ENCODE measurements at places on chromosomes 2 and 18.

GRCh38 chr2:130975729-130976128 lies 117.5 kb downstream of the FAM168B start:
- no peak for DNase-seq

DNA sequence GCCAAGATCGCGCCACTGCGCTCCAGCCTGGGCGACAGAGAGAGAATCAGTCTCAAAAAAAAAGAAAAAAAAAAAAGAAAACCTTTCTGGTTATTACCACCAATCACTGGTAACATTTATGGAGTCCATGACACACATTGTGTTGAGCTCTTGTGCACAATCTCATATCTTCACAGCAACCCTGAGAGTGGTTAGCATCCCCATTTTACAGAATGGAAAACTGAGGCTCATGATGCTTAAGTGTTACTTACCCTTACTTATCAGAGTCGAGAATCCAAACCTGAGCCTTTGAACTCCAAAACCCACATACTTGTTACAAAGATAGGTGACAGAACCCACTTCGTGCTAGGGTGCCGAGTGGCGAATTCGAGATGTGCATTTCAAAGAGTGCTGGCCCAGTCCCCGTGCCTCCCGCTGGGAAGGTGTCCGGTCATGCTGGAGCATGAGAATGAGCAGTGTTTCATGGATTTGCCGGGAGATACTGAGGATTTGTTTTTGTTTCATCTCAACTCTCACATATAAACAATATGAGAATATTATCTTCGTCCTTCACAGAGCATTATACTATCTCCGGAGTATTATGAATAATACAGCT lies 50.9 kb downstream of the CYP27C1 start:
- DNase-seq: no peak

GRCh38 chr2:219269362-219270054 lies 9.7 kb upstream of the DNAJB2 start:
- peak; percentile 69 for DNase-seq

- no peak for DNase-seq
Measured at GRCh38 chr2:190569994-190570755, 35.7 kb upstream of the NEMP2 start.

DNA sequence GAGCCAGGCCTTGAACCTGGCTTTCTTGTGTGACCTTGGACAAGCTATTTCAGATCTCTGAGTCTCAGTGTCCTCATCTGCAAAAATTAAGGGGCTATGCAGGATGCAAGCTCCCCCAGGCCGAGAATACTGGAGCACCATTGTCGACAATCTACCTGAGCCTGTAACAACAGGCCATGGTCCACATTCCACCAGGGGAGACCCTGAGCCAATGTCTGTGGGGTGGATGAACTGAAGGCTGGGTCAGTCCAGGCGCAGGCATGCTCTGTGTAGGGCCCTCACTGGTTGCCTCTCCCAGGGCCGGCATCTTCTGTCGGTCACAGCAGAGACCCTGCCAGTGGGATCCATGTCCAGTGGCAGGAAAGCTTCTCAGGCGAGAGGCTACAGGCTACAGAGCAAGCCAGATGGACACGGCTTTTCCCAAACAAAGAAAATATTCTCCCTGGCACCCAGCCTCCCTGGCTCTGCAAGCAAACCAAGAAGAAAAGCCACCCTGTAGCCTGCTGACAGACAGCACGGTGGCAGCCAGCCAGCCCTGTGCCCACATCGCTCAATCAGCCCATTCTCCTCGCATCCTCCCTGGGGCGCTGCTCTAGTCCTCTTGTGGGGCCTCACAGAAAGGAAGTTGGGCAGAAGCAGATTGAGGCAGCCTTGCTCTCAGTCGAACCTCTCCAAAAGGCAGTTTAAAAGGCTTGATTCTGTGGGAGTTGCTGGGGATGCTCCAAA lies 48.7 kb upstream of the FZD7 start:
- DNase-seq: peak; percentile 80

- no peak for DNase-seq
Measured at GRCh38 chr2:80621656-80622055, 317.1 kb upstream of the LRRTM1 start.

Data from NCI-H69 (cell line).